Activated CD4-positive, alpha-beta T cell treated with anti-CD3 and anti-CD28 coated beads, Interleukin-2, amount 50 U/mL, for 4 hours (primary cell): ENCODE measurements at places on chromosomes 7 and 10.

DNA sequence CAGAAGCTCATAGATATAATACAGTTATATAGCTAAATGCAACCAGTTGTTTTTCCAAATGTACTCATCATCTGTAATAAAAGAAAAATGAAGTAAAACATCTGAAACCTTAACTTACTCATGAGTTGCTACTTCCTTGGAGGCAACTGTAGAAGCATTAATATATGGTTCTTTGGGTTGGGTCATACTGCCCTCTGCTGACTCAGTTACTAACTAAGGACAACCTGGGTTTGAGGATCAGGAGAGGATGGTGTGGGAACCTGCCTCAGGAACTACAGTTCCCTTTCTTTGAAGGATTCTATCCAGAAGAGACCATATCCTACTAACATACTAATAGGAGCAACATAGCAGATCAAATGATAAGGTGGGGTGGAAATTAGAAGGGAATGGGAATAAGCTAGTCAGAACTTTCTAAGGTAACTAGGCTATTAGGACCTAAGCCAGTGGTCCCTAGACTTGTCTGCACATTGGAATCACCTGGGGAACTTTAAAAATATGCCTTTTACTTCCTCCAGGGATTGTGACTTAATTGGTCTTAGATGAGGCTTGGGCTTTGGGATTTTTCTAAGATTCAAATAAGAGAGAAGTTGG, 20.7 kb downstream of the COX15 start:
- DNase-seq: no peak

DNA sequence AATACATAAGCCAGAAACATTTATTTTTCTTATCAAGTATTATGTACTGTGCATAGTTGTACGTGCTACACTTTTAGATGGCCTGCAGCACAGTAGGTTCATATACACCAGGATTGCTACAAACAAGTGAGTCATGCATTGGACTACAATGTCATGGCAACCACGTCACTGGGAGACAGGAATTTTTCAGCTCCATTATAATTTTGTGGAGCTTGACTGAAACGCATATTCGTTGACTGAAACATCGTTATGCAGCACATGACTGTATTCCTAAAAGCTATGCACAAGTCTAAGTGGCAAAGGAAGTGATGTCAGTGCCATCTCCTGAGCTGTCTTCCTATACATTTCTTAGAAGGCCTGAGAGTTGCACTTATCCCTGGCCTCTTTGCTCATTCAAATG, 871.8 kb downstream of the IPMK start:
- no peak for DNase-seq

DNA sequence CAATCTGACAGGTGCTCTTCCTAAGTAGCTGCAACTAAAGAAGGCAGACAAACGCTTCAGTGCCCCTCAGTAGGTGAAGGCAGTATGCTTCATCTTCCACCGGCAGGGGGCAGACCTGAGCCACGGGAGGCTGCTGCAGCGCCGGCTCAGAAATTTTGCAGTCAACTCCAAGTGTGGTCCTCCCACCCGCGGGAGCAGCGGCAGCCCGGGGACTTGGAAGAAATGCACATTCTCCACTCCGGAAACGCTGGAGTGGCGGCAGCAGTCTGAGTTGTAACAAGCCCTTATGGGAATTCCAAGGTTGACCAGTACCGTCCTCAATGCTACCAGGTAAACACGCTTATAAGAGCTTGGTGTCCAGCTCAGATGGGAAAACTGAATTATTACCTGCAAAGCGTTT, 3.4 kb downstream of the IGFBP3 start:
- peak; percentile 61 for DNase-seq

- DNase-seq: no peak
Measured at GRCh38 chr10:87625661-87626060, 34.0 kb upstream of the PAPSS2 start.

DNA sequence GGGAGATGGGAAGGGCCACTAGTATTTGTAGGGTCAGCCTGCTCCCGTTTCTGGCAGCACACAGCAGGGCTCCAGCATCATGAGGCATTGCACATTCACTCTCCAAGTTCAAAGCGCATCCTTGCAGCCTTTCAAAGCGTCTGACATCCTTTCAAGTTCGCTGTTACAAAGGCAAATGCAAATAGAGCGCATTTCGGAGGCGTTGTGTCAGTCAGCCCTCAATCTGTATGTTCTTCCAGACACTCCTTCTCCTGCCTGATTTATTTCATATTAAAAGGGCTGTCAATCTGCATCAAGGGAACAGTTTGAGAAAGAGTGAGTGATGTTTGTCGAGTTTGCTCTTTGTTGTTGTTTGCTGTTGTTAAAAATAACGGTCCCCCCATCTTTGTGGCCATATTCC, 188.5 kb downstream of the SNX10 start:
- no peak for DNase-seq

DNA sequence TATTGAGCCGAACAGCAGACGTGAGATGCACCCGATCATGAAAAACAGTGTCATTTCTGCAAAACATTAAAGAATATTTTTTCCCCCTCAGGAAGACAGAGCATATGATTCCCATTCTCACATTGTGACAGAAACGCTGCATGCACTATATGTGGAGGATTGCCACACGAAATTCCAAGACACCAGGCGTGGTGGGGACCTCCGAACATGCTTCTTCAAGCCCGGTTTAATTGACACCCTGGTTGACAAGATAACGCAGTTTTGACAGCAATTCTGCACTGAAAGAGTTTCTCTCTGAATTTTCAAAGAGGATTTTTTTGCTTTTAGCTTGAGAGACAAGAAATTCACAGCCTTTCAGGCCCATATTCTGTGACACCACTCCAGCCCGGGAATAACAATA, 442.8 kb upstream of the NRP1 start:
- DNase-seq: no peak

DNA sequence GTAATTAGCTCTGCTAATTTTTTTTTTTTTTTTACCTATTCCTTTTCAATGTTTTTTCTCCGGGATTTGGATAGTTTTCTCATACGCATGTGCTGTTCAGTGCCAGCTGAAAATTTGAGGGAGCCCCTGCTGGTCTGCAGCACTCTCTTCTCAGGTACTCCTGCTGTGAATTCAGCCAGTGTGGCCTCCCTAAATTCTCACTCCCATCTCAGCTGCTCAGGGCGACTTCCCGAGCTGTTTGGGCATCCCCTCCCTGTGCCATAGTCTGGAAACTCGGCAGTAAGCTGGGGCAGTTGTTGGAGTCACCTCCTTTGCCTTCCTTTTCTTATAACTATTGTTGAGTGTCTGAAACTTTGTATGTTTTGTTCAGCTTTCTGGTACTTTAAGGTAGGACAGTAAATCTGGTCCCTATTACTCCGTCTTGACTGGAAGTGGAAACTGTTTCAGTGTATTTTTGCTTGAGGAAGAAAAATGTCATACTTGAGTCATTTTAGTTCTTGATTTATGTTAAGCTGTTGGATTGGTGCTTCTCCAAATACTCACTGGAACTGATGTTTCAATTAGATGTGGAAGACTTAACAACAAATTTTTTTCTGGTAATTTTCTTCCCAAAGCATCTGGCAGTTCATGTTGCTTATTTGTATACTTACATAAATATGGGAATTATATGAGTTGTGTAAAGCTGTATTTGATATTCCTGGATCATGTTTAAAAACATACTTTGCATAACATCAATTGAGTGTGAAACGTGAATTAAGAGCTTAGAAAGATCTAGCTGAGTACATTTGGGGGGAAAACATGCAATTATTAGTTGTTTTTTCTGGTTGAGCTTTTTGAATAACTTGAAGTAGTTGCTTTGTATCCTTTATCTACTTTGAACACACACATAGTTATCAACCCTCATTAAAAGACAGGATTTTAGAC, 33.7 kb downstream of the MINPP1 start:
- DNase-seq: no peak

GRCh38 chr10:47402641-47403301, 18.7 kb upstream of the ZNF488 start:
- no peak for DNase-seq

- DNase-seq: no peak
Measured at GRCh38 chr7:105337529-105337928, 51.2 kb downstream of the SRPK2 start.
